ENCODE measurements at places on chromosomes 4 and X.

DNA sequence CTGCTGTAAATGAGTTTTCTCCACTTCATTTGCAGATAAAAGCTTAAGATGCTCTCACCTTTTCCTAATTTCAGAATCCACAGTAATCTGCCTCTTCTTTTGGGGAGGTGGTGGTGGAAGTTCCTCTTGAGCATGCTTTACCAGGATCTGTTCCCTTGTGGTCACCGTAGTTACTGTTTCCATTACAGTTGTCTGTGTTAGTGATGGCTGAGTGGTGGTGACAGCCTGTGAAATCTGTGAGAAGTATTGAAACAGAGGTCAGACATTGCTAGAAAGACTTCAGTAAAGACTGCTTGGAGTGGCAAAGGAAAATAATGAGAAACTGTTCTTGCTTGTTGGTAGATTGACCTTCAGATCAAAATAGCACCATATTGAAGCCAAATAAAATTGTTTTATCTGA lies 666.2 kb downstream of the DMD start:
- no peak for DNase-seq

- no peak for DNase-seq
These were observed 93.2 kb upstream of the JADE1 start for GRCh38 chr4:128716338-128716737.

- DNase-seq: no peak
These were observed 130.5 kb upstream of the TTC29 start for GRCh38 chr4:147076179-147076578.

DNA sequence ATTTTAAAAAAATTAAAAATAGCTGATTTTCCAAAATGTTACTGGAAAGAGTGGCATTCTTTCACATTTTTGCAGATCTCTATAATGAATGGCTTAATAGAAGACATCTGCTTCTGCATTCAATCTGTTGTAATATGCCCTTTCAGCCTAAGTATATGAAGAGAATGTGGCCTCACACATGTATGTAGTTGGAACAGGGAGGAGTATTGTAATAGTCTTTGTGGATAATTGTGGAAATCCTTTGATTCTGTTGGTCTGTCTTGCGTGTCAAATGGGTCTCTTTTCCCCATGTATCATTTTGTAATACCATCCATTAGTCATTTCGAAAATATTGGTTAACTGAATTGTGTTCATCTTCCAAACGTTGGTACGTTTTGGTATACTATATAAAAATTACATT lies 11.6 kb downstream of the TXLNG start:
- DNase-seq: no peak
